ENCODE measurements at places on chromosomes 1 and 21. TPM values are rescaled to one million over a fixed set of nuclear protein-coding genes. Genes with fewer than 3 reads are reported as not detected.
A peak's percentile ranks its signal among the peaks of the same experiment; 100 is the strongest.

DNA sequence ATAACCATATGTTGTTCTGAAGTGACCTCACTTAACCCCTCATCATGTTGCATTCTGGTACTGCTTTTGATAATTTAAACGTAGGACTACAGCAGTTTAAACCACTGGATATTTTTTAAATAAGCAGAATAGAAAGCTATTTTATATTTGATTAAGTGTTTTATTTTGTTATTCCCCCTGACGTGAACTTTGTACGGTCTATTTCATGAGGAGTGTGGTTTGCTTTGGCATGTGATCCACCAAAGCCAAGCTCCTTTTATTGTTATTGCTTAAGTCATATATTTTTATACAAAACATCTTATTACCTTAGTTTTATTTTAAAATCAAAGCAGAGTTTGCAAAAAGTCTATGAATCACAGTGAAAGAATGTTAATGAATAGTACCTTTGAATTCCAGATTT lies 101.4 kb upstream of the L1TD1 start:
- H3K27ac ChIP-seq: no peak overlapping the region
- H3K4me3 ChIP-seq: no peak overlapping the region
- H3K36me3 ChIP-seq: peaks cover 2% of the 10 kb centered on the region
- no peaks in the 10 kb centered on the region for H3K4me1 ChIP-seq
- no peak for DNase-seq

DNA sequence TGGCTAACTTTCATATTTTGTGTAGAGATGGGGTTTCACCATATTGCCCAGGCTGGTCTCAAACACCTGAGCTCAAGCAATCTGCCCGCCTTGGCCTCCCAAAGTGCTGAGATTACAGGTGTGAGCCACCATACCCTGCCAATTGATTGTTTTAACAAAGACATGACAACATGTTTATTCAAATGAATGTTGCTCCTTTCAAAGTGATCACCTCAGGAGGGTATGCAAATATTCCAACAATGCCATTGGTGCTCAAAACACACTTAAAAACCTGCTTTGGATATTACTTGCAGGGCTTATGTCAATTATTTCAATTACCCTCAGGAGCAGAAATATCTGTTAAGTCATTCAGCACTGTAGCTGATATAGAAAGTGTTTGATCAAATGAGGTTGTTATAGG lies 7.9 kb downstream of the LAX1 start:
- no peak overlapping the region for H3K27ac ChIP-seq
- peaks cover 14% of the 10 kb centered on the region for H3K4me1 ChIP-seq
- H3K4me3 ChIP-seq: no peak overlapping the region

- DNase-seq: no peak
- no peaks in the 10 kb centered on the region for H3K36me3 ChIP-seq
- H3K27ac ChIP-seq: no peak overlapping the region
- no peak overlapping the region for H3K4me3 ChIP-seq
- H3K27me3 ChIP-seq: peaks cover 2% of the 10 kb centered on the region
- H3K4me1 ChIP-seq: peaks cover 3% of the 10 kb centered on the region
Measured at GRCh38 chr1:165134431-165134830, 222.1 kb downstream of the LMX1A start.

DNA sequence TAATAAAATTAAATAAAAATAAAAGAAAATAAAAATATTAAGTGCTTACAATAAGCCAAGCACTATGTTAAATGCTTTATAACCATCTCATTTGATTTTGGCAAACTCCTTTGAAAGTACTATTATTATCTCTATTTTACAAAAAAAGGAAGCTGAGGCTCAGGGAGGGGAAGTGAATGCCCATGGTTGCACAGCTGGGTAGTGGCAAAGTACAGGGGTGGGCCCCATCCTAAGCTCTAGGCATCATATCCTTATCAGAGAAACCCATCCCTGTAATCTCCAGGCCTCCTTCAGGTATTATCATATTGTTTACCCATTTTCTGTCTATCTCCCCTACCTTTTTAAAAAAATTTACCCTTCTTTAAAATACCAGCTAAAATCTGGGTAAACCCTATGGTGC lies 2.3 kb upstream of the MED18 start:
- H3K4me1 ChIP-seq: peaks cover 24% of the 10 kb centered on the region
- H3K36me3 ChIP-seq: peaks cover 20% of the 10 kb centered on the region
- no peak overlapping the region for H3K27ac ChIP-seq
- no peak overlapping the region for H3K4me3 ChIP-seq

GRCh38 chr1:202965422-202965821 lies 1.6 kb downstream of the CYB5R1 start:
- H3K27ac ChIP-seq: no peak overlapping the region
- peaks cover 7% of the 10 kb centered on the region for H3K36me3 ChIP-seq
- no peak for DNase-seq
- peak overlapping the region; percentile 15 for H3K4me3 ChIP-seq
- peaks cover 30% of the 10 kb centered on the region for H3K4me1 ChIP-seq
- peaks cover 2% of the 10 kb centered on the region for H3K27me3 ChIP-seq

- peaks cover 7% of the 10 kb centered on the region for H3K4me1 ChIP-seq
- no peak for DNase-seq
- no peak overlapping the region for H3K4me3 ChIP-seq
- H3K36me3 ChIP-seq: peaks cover 3% of the 10 kb centered on the region
Measured at GRCh38 chr1:2224170-2224584, 3.9 kb upstream of the SKI start.

Gene FCER1G
- total RNA-seq: 12.0 TPM

Gene ADSS2
- 53.3 TPM for total RNA-seq
